ENCODE measurements at places on chromosomes 7 and 10.

GRCh38 chr10:45235798-45236220 is 79.6 kb downstream of the OR13A1 start:
- DNase-seq = no peak

DNA sequence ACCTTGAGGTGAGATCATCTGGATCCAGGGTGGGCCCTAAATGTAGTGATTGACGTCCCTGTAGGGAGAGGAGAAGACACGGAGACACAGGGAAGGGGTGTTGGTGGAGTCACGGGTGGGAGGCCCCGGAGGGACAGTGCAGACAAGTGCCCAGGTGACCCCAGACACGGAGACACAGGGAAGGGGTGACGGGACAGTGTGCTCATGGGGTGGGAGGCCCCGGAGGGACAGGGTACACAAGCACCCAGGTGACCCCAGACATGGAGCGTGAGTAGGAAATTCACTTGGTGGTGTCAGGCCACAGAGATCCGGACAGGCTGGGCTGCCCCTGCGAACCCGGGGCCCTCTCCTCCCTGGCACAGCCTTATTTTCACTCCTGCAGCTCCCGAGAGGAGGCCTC is 176.9 kb downstream of the PTPRN2 start:
- no peak for DNase-seq

DNA sequence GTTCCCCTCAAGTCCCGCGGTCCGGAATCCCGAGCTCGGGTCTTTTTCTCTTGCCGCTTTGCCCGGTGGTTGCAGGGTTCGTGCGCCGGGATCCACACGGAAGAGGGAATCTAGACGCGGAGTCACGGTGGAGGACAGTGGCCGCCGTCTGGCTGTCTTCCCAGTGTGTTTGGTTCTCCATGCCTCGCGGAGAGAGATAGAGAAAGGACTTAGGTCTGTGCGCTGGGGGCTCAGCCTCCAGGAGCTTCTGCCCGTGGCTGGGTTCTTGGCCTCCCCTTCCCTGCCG is 1.6 kb downstream of the FFAR4 start:
- no peak for DNase-seq

DNA sequence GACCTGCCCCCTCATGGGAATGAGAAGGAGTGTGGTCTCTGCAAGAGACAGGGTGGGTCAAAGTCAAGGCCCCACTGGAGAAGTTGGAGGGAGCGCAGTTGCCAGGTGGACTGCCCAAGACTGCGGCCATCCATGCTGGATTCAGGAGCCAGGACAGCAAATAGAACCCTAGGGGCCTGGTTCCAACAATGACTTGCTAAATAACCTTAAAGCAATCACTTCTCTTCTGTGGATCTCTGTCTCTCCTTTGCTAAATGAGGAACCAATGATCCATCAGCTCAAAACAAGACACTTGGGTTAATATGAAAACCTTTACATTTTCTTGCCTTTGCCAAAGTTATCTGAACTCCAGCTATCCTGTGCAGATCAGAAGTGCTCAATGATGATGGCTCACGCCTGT is 12.6 kb upstream of the YWHAG start:
- no peak for DNase-seq

GRCh38 chr7:149202831-149203231 is 7.5 kb downstream of the ZNF282 start:
- no peak for DNase-seq

- DNase-seq = no peak
Measured at GRCh38 chr10:12907656-12908055, 93.9 kb downstream of the CCDC3 start.

DNA sequence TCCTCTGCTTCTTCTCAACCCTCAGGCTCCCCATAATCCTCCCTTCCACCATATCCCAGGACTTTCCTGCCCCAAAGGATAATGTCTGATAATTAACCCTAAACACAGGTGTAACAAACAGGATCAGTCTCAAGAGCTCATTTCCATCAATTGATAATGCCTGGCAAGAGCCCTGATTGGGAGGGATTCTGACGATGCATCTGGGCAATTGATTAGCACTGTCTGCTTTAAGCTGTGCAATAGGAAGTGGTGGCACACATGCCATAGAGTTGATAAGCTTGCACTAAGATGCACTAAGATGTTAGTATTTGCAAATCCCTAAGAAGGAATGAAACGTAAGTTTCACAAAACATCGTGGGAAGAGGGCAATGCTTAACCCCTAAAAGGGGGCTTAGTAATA is 27.4 kb upstream of the EGR2 start:
- no peak for DNase-seq

DNA sequence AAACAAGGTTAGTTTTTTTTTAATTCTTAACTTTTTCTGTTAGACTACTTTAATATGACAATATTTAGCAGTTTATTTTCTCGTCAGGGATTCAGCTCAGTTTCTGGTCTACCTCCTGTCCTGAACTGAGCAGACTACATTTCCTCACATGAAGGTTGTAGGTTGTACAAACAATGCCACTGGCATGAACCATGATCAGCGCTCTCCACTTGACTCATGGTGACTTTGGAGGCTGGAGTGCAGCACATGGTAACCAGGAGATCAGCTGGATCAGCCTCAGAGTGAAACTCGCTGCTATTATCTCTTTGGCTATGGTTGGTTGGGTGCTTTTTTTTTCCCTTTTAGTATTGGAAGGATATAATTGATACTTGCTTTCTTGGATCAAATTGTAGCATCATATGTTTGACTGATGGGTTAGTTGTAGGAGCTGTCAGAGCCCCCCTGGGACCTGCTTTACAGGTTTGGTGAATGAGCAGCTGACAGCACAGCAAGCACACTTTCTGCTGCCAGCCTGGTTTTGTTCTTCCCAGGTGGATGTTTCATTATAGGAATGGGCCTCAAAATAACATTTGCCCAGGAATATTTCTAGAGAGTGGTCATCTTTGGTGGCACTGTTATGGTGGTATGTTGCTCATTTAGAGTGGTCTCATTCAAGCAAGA is 556.4 kb downstream of the AUTS2 start:
- DNase-seq = no peak

- DNase-seq = no peak
Measured at GRCh38 chr7:91731976-91732375, 148.5 kb downstream of the MTERF1 start.

DNA sequence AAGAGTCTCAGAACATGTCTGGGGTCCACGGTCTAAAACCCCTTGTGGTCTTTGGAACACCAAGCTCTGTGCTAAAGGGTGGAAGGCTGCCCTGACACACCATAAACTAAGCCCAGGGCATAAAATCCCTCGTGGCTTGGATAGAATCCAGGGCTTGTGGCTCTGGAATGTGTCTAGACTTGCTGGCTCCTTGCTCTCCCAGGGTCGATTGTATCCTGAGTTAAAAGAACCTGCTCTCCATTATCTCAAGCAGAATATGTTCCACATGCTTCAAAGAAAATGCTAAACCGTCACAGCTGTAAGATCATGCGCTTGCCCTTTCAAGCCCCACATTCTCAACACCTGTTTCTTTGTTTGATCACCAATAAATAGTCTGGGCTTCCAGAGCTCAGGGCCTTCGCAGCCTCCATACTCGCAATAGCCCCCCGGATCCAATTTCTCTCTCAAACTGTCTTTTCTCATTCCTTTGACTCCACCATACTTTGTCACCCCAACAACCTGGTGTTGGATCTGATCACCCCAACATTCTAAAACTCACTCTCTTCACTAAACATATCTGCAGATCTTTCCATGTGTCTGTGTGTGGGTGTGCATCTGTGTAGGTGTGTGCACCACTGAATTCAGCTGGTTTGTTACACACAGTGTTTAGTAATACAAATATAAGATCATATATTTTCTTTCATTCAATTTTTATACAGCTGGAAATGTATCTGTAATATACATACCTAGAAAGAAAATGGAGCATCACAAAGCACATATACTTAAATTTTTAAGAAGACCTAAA is 238.5 kb downstream of the ZMYND11 start:
- no peak for DNase-seq

DNA sequence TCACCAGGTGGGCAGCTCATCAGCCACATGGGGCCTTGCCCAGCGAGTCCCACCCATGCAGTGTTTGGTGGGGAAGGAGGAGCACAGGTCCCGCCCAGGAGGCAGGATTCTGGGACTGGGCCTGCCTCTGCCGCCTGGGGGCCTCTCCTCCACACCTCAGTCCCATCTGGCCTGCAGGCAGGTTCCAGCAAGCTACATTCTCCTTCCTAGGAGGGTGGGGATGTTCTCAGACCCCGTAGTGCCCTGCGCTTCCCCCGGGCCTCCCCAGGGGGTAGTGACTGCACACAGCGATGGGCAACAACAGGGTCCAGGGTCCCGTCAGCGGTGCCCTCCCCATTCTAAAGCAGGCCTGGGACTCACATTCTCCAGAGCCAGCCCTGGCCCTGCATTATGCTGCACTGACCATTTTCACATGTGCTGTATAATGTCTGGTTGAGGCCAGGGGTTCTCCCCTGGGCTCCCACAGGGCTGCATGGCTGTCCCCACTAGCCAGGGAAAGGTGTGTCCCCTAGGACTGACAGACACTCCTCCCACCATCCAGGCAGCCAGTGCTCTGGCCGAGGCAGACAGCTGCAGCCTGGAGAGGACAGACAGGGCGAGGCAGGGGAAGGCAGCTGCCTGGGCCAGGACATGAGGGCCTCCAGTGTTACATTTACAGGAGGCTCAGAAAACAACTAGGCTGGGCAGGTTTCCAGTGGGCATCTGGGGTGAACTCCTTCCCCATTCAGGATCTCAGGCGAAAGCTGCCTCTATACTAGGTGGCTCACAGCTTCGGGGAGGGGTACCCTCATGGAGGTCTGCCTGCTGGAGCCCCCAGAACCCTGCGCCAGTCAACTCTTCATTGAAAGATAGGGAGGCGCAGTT is 9.3 kb downstream of the RASGEF1A start:
- DNase-seq = no peak

DNA sequence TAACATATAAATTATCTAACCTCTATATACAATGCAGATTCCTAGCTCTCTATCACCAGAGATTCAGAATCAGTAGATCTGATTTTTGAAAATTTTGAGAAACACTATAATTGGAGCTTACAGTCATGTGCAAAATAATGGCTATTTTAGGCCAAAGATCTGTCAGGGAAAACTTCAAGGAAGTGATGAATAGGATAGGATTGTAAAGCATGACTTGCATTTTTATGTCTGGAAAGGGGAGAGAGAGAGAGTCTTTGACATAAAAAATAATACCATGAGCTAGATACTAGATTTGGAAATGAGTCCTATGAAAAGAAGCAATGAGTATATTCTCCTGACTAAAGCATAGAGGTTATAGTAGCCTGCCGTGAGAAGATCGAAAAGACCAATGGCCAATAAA is 181.1 kb downstream of the SDHAF3 start:
- no peak for DNase-seq

- DNase-seq = no peak
Measured at GRCh38 chr7:47973739-47974138, 5.7 kb downstream of the HUS1 start.

DNA sequence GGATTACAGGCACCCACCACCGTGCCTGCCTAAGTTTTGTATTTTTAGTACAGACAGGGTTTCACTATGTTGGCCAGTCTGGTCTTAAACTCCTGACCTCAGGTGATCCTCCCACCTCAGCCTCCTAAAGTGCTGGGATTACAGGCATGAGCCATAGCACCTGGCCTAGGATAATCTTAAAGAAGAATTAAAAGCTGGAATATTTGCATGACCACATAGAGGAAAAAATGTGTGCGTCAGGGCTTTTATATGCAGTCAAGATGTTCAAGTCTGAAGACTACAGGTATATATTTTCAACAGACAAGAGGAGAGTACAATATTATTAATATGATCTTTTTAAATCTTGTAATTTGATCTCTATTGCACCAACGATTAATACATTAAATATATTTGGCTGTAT is 39.5 kb downstream of the GNG11 start:
- DNase-seq = no peak

- DNase-seq = no peak
Measured at GRCh38 chr10:83680470-83680891, 458.8 kb upstream of the GHITM start.

DNA sequence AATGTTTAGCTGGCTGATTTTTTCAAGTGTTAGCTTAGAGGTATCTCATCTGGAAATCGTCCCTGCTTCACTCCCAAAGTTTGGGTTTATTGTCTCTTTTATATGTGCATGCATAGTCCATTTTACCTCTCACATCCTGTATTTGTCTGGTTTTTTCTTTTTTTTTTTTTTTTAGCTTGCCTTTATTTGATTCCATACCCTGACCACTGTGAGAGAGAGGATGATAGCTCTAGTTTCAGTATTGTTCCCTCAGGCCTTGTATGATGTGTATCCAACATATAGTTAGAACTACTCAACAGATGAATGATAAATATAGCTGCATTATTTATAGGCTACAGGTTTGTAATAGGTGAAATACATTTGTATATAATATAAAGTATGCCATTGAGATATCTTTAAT is 29.9 kb downstream of the PCGF5 start:
- DNase-seq = no peak

DNA sequence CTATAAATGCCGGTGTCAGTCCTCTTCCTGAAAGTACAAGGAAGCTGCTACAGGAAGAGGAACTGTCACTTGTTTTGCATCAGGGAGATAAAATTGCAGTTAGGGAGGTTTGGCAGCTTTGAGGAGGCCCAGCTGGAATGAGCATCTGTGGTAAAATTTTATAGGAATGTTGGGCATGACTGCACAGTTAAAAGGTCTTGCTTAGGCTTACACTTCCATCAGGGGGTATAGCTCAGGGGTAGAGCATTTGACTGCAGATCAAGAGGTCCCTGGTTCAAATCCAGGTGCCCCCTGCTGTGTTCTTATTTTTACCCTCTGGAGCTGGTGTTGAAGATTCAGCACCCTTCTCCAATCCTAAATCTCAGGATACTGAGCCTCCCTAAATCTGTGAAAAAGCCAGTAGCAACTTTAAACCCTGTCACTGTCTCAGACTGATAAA is 65.9 kb downstream of the ZNF467 start:
- DNase-seq = no peak

- no peak for DNase-seq
Measured at GRCh38 chr10:75179657-75180177, 30.9 kb upstream of the VDAC2 start.

DNA sequence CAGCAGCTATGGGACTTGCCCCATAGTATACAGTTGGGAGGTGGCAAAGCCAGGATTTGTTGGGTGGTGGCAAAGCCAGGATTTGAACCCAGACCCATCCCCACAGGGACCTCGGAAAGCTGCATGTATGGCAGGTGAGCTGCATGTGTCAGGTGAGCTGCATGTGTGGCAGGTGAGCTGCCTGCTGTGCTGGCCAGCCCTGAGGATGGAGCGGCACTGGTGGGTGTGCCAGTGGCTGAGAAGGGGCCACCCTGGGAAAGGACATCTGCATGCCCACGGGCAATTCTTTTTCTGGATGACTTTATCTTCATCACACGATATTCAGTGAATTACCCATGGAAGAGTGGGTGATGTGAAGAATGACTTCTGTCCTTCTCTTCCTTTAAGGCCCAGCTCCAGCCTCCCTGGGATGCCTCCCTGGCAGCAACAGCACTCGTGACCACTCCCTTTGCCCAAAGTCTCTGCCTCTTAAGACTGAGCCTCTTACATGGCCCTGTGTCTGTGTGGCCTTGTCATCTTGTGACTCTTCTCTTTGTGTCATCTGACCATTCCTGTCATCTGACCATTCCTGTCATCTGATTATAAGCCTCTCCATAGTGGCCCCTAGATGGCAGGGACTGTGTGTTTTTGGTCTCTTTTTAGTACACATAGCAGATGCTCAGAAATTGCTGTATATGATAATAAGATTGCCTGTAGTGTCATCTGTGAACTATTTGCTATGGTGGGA is 25.0 kb downstream of the CLEC2L start:
- DNase-seq = no peak

All from esophagus squamous epithelium (tissue), 5 donors.